ENCODE measurements at places on chromosomes 7 and 10. TPM values are rescaled to one million over a fixed set of nuclear protein-coding genes. Genes with fewer than 3 reads are reported as not detected.
A peak's percentile ranks its signal among the peaks of the same experiment; 100 is the strongest.

The ZSCAN21 gene
- total RNA-seq: 10.7 TPM

- peak; percentile 81 for DNase-seq
These were observed 75.2 kb downstream of the PAXIP1 start for GRCh38 chr7:154927624-154928125.

DNA sequence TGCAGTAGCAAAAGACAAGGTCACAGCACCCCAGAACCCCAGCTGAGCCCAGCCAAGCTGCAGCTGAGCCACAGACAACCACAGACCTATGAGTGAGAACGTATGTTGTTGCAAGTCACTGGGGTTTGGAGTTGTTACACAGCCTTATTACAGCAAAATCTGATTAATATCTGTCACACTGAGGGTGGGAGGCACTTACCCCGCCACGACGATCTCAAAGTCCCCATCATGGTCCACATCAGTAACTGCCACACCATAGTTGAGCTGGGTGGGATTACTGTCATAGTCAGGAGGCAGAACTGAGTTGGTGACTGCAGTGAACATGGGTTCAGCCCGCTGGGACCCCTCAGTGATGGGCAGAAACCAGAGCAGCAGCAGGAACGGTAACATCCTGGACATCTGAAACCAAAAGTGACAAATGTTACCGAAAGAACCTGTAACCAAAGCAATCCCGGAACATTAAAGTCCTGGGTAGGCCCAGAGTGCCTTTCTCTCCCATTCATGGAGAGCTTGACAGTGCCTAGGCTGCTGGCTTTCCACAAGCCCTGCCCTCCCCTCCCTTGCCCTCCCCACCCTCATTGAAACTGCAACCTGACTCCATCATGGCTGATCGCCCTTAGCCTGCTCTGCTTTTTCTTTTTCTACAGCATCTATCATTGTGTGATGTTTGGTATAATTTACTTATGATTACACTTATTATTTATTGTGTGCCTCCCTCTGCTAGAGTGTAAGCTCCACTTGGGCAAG, 19.3 kb downstream of the CRTAC1 start:
- DNase-seq: no peak

The ELMO1 gene
- 86.9 TPM for total RNA-seq

DNA sequence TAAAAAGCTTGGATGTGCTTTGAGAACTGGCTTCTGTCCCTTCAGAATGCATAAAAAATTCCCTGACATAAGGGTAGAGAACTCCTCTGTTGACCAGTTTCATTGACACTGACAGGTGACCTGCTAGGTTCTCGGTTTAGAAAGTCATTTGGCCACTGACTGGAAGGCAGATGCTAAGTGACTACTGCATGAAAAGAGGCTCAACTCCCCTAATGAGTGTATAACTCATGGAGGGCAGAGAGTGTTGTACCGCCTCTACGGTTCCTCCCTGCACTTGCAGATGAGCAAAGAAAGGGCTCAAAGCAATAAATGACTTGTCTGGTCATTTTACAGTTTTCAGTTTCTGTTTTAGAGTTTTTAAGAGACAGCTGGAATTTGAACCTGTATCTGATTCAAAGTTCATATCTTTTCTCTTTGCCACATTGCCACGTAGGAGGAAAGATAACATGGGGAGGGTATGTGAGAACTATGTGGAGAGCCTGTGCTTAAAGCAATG, 2.9 kb upstream of the FGL2 start:
- no peak for DNase-seq

GRCh38 chr7:30237271-30237695, 47.1 kb upstream of the ZNRF2 start:
- no peak for DNase-seq

The SHLD2 gene
- total RNA-seq: 18.7 TPM

GRCh38 chr10:4981722-4982471, 18.7 kb downstream of the AKR1C1 start:
- DNase-seq: no peak

GRCh38 chr10:75647675-75648074, 216.3 kb downstream of the LRMDA start:
- DNase-seq: no peak

The SFTPA1 gene
- not detected for total RNA-seq

DNA sequence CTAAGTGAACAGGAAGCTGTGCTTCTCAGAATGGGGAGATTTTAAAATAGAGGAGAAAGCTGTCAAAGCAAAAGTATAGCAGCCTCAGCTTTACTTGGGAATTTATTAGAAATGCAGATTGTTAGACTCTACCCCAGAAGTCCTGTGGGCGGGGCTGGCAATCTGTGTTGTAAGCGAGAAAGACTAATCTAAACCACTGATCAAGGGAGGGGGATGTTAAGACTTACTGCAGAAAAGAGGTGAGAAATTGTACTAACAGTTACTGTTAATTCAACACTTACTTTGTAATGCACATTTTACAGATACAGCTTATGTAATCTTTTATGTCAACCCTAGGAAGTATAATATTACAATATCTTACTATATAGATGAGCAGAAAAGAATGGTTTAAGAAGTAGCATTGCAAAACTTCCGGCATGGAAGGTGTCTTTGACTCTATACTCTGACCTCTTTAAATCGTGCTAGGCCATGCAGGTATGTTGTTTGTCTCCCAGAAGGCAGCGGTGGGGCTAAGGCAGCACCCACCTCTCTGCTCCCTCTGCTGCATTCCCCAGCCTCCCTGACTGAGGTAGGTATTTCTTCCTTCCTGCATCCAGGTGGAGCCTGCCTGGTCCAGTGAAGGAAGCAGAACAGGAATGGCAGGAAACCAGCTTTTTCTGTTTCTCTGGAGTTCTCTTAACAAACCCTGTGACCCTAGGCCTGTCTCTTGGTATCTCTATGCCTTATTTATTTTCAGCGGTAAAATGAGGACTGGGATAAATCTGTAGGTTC, 462.2 kb downstream of the AUTS2 start:
- no peak for DNase-seq

GRCh38 chr7:70726951-70727378, 405.0 kb upstream of the GALNT17 start:
- no peak for DNase-seq

DNA sequence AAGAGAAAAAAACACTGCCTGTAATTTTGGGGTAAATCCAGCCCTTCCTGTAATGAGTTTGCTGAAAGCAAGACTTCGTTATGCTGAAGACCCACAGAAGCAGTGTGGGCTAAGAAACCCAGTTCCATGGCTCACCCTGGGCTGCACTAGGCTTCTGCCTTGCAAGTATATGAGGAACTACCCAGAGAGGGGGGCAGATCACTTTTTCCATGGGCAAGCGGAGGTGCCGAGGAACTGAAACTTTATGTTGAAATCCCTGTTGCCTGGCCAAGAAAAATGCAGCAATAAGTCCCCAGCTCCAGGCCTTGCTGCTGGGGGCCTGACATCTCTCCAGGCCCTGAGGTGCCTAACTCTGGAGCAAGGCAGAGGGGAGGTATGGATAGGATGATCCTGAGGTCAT, 8.5 kb downstream of the RASSF4 start:
- DNase-seq: peak; percentile 86

GRCh38 chr7:2019711-2020511, 212.8 kb downstream of the MAD1L1 start:
- peak; percentile 90 for DNase-seq

GRCh38 chr7:41425926-41426325, 277.0 kb downstream of the INHBA start:
- DNase-seq: no peak

DNA sequence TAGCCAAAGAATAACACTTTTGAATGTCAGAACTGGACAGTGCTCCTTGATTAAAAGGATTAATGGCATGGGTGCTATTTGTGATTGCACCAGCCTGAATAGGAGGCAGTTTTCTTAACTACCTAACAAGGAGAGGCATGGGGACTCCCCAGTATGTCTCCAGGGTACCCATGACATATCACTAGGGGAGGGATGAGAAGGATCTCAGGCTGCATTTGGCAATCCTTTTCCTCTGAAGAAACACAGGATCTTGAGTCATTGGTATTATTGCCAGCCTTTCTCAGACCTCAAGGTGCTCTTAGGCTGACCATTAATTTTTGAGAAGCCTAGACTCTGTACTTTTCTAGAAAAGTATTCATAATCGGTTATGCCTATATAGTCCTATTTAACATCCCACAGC, 77.5 kb upstream of the NPVF start:
- no peak for DNase-seq

DNA sequence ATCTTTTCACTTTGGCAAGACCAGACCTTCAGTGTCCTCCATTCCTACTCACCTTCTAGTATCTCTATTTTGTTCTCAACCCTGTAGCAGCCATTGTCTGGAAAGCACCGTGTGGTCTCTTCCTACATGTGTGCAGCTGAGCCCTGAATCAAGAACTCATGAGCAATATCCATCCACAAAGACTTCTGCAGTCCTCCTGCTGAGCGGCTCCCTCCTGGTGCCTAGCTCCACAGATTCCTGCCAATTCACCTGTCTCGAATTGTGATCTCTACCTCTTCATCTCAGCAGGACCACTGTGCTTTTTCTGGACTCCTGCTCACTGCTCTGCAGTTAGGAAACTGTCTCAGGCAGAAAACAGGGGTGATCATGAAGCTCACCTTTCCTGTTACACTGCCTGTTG, 118.8 kb downstream of the RELN start:
- no peak for DNase-seq
